ENCODE measurements at places on chromosomes 1 and 21.

GRCh38 chr1:14055442-14056223, 355.6 kb downstream of the PRDM2 start:
- no peak for DNase-seq

- DNase-seq = no peak
Observed at GRCh38 chr1:158147869-158148268, 32.8 kb upstream of the CD1D start.

DNA sequence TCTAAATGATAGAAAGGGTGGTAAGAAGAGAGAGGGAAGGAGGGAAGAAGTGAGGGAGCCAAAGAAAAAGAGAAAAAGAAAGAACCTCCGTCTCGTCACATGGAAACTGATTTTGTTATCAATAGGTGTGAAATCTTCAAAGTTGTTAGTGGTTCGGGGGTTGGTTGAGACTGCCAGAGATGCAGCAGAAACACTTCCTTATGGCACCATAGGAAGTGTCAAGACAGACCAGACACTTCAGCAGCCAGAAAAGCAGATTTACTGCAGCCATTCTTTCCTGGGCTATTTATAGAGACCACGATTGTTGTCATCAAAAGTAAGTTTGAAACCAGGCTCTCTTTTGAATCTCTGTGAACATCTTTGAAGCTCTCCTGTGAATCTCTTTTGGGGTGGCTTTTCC, 150.5 kb downstream of the PLPPR5 start:
- no peak for DNase-seq

GRCh38 chr1:226903819-226904716, 33.7 kb downstream of the PSEN2 start:
- DNase-seq = peak; percentile 43

DNA sequence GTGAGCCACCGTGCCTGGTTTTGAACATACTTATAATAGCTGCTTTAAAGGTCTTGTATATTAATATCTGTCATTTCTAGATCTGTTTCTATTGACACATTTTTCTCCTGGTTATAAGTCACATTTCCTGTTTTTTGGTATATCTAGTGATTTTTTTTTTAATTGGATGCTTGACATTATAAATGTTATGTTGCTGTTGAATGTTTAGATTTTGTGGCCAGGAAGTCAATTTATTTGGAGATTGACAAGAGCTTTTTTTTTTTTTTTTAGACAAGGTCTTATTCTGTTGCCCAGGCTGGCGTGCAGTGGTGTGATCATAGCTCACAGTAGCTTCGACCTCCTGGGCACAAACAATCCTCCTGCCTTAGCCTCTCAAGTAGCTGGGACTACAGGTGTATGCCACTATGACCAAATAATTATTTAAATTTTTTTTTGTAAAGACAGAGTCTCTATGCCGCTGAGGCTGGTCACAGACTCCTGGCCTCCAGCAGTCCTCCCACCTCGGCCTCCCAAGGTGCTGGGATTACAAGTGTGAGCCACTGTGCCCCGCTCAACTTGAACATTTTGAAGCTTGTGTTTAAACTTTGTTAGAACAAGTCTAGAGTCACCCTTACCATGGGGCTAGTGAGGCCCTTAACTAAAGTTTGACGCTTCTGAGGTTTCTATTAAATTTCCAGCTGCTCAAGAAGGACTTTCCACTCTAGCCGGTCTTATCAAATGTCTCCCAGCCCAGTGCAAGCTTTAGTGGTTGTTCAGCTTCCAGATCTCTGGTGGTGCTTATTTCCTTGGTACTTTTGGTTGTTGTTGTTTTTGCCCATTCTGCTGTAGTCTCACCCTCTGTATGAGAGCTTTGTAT, 8.6 kb upstream of the CHI3L2 start:
- DNase-seq = no peak

GRCh38 chr1:204971517-204972336, 71.3 kb upstream of the CNTN2 start:
- DNase-seq = peak; percentile 53

GRCh38 chr1:94033849-94034248, 87.1 kb downstream of the ABCA4 start:
- peak; percentile 19 for DNase-seq

DNA sequence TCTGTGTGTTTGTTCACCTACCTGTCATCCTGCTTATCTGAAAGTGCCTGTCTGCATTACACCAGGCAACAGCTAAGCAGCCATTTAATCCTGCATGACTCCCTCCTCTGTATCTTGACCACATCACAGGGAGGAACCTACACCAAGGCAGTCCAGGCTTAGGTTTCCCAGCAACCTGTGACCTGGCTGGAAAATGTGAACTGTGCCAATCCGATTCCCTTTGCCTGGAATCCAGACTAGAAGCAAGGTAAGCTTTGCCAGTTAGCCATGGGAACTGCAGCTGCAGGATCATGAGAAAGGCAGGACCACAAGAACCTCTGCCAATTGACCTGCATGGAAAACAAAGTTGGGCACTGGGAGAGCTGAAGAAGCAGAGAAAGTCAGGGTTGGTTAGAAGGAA, 6.3 kb upstream of the ATP1B1 start:
- DNase-seq = peak; percentile 37

GRCh38 chr1:58670181-58670580, 29.7 kb downstream of the MYSM1 start:
- no peak for DNase-seq
